ENCODE measurements at places on chromosomes 16 and 17.

DNA sequence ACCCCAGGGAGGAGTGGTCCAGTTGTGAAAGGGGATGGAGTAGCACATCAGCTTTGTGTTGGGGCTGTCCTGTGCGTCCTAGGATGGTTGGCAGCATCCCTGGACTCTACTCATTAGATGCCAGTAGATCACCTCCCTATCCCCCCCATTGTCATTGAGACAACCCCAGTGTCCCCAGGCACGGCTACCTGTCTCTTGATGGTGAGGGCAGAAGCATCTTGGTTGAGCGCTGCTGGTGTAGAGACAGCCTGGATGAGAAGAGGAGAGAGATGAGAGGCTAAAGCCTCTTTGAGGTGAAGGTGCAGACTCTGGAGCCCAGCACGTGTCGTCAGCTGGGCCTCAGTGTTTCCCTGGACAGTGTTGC is 55.4 kb downstream of the TNFRSF13B start:
- DNase-seq = no peak

DNA sequence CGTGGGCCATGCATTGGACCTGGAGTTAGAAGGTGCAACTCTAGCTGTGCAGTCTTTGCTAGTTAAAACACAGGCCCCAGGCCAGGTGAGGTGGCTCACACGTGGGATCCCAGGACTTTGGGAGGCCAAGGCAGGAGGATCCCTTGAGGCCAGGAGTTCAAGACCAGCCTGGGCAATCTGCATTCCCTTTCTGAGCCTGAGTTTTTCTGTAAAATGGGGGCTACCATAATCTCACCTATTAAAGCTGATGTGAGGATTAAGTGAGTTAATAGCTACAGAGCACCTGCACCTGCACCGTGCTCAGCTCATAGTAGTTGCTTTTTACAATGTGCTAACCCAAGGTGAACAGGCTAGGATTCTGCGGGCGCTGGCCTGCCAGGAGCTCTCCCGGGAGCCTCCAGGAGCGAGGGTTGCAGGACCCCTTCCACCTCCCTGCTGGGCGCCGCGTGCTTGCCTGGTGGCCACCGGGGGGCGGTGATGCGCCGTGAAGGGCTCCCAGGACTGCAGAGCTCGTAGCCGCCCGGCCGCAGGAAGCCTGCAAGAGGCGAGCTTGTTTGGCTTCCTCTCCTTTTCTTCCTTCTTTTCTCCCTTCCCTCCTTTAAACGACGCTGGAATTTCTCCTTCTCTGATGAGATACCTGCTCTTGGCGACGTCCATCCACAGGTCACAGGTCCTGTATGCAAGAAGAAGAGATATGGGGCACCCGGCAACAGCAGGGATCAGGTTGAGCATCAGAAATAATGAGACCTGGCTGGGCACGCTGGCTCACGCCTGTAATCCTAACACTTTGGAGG is 51.3 kb downstream of the ZFP90 start:
- peak; percentile 10 for DNase-seq

- no peak for DNase-seq
Measured at GRCh38 chr17:66357037-66357436, 54.6 kb downstream of the PRKCA start.

DNA sequence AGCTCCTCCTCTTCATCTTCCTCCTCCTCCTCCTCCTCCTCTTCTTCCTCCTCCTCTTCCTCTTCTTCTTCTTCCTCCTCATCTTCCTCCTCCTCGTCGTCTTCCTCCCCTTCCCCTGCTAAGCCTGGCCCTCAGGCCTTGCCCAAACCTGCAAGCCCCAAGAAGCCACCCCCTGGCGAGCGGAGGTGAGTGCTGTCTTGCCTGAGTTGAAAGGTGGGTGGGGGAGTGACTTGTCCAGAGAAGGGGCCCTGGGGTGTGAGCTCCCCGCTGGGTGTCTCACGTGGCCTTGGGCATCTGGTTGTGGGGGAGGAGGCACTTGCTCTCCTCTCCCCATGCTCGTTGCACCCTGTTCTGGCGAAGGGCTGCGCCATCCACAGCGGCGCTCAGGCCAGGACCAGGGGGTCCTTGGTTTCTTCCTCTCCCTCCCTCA is 8.0 kb downstream of the ELOB start:
- DNase-seq = no peak

- DNase-seq = no peak
Measured at GRCh38 chr17:72591289-72592241, 470.7 kb downstream of the SOX9 start.

- DNase-seq = no peak
Measured at GRCh38 chr17:9700754-9701476, 55.6 kb downstream of the USP43 start.

GRCh38 chr17:49497148-49498028 is 2.3 kb downstream of the NGFR start:
- DNase-seq = no peak

DNA sequence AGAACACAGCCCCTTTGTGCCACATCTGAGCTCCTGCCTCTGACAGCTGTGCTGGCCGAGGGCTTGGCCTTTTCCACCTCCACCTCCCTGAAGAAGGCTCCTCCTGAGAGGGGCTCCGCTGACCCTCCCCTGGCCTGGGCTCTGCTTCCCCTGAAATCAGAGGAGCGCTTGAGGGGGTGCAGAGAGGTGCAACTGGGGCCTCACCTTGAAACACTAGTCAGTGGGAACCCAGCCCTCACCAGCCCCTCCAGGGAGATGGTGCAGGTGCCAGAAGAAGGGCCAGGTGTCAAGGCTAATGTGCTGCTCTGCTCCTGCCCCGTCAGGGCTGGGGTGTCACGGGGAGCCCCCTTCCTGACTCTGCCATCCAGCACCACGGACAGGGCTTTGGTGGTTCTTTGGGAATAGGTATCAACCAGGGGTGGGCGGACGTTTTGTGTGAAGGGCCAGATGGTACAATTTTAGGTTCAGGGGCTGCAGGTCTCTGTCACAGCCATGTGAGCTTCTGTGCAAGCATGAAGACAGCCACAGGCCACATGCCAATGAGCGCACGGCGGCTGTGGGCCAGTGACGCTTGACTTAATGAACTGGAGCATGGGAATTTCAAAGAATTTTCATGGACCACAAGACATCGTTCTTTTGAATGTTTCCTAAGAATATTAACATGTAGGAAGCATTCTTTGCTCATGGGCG is 2.1 kb upstream of the ZG16B start:
- DNase-seq = no peak

DNA sequence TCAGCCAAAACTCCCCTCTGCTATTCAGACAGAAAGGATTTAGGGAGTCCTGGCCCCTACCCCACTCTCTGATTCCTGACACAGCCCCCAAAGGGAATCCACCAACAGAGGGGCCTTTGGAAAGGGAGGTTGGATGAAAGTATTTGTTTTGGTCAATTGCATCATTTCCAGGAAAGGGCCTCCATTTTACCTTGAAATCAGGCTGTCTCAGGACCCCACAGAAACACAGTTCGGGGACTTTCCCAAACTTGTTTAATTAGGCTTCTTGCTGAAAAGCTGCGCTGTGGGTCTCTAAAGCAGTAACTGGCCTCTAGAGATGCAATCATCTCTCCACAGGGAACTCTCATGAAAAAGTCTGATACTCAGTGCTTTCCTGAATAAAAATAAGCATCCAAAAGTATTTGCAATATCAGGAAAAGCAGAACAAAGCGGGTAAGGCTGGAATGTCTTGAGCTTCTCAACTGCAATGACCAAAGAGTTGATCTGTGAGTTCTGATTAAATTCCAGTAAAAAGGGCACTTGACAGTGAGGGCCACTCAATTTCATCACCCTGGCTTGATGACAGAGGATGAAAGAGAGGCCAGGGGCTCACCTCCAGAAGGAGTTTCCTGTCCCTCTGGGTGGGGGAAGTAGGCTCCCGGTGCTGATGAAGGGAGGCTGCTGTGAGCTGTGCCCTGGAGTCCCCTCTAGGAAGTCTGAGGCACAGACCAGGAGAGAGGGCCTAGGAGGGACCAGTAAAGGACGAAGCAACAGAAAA is 36.3 kb downstream of the LYRM9 start:
- DNase-seq = no peak

DNA sequence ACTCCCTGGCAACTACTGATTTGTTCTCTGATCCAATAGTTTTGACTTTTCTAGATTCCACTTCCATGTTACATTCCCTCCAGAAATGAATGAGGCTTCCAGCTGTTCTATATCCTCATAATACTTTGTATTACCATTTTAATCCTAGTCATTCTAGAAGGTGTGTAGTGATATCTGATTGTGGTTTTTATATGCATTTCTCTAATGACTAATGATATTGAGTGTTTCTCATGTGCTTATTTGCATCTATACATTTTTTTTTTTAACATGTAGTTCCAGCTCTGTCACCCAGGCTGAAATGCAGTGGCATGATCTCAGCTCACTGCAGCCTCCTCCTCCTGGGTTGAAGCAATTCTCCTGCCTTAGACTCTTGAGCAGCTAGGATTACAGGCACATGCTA is 7.3 kb downstream of the ADGRG5 start:
- DNase-seq = no peak

- no peak for DNase-seq
Measured at GRCh38 chr17:36069136-36069535, 5.1 kb downstream of the CCL18 start.

GRCh38 chr17:74842146-74842598 is 17.5 kb downstream of the GRIN2C start:
- no peak for DNase-seq

DNA sequence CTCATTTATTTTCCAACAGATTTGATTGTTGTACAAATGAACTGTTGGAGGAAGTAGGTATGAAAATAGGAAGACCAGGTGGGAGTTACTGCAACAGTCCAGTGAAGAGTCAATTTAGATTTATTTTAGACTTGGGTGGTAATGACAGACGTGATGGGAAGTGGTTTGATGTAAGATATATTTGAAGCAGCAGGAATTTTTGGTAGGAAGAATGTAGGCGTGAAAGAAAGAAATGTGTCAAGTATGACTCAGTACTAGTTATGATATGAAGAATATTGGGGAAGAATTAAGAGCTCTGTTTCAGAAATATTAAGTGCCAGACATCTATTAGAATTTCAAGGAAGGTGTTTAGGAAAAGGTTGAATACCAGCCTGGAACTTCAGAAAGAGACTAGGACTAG is 247.9 kb upstream of the AXIN2 start:
- DNase-seq = no peak

DNA sequence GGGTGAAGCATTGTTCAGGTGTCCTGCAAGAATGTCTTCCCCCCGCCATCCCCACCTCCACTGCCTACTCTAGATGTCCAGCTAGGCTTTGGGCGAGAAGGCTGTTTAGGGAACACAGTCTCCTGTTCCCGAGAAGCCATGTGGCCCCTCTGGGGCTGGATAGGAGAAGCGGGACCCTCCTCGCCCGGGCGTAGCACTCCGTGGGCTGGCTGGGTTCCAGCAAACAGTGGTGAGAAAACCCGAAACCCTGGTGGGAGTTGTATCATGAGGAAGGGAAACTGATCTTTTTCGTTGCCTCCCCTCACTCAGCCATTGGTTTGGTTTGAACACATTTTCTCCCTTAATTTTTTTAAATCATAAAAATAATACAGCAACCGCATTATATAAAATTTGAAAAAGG is 56.6 kb downstream of the IRF8 start:
- no peak for DNase-seq

- DNase-seq = no peak
Measured at GRCh38 chr16:88804552-88805339, 1.2 kb downstream of the CDT1 start.

DNA sequence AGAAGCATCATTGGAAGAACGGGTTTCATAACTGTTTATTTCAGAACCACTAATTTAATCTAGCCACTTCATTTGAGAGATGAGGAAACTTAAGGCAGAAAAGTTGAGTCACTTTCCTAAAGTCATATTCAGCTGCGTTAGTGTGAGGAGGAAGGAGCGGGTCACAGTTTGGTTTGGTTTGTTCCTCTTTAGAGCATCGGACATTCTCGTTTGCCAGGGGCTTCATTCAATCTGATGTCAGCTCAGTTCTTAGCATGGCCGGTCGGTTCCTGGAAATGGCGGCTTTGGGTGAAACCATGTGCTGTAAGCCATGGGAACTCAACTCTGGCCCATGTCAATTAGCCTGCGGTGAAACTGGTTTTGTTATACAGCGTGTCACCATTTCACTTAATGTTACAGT is 186.5 kb downstream of the LGALS9B start:
- no peak for DNase-seq

GRCh38 chr17:35062308-35062707 is 1.2 kb downstream of the RFFL start:
- DNase-seq = no peak

DNA sequence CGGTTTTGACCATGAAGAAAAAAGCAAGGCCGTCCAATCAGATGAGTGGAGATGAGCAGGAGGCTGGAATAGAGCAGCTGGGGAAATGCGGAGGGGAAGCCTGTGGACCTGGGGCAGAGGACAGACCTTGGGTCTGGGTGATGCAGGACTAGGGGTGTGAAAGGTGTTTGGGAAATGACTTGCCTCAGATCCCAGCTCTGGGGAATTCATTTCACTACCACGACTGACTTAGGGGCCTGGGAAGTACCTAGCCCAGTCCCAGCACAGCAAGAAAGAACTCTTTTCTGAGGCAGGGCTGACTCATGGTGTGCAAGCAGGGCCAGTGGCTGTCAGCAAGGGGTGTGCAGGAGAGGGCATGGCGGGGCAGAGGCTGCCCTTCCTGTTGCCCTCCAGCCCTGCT is 14.8 kb downstream of the DNAI2 start:
- no peak for DNase-seq

DNA sequence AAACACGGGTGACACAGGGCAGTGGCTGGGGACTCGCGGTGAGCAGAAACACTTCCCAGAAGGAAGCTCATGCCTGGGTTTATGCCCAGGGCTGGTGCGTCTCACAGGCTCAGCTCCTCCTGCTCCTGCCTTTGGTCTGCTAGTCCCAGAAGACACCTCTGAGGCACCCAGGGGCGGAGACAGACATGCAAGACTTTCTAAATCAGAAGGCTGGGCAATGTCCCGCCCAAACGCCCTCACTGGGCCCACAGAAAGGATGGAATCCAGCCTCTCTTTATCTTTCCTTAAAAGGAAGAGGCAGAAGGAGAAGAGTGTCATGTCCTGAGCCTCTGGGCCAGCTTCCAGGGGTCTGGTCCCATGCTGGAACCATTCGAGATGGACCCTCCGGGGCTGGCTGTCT is 197.7 kb upstream of the RPL38 start:
- no peak for DNase-seq

DNA sequence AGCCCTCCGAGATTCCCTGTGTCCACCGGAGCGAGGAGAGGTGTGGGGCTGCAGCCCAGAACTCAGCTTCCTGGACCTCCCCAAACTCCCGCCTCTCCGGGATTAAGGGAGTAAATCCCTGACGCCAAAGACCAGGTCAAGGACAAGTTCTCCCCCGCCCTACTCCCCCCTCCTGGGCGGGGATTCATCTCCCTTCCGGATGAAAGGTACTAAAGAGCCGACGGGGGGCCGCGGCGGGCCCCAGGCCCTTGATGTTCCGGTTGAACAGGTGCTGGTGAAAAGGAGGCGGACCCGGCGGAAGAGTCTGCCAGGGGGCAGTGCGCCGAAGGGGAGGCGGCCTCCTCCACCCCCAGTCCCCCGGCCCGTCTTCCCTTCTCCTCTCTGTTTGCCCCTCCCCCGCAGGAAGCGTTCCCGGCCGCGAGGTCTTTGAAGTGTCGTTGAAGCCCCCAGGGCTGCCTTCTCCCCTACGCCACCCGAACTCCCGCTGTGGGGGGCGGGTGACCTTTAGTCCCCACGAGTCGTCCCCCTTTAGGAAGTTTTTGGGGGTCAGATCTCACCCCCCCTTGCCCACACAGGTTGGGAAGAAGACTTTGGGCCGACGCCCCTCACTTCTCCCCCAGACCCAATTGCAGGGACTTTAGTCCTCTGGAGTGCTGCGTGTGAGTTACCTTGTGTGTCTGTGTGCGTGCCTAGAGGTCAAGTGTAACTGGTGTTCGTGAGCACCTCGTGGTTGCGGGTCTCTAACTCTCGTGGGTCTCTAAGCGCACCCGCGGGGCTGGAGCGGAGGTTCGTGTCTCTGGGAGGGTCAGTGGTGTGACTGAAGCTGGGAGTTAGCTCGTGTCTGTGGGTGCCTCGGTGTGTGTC is 1.1 kb upstream of the MLLT6 start:
- DNase-seq = no peak

GRCh38 chr16:86129541-86129940 is 230.6 kb downstream of the IRF8 start:
- DNase-seq = no peak
